ENCODE measurements at places on chromosomes 1 and 21. TPM values are rescaled to one million over a fixed set of nuclear protein-coding genes. Genes with fewer than 3 reads are reported as not detected.

Gene AK5
- total RNA-seq, result 7.4 TPM

Gene TAL1
- total RNA-seq, result 30.3 TPM

Gene SLC16A1
- total RNA-seq, result 127 TPM

Gene CCNL2
- 143 TPM for total RNA-seq

Gene AADACL4
- not detected for total RNA-seq

Gene OR10Z1
- not detected for total RNA-seq

Gene TGFB2
- total RNA-seq, result 56.2 TPM

Gene FYB2
- not detected for total RNA-seq

Gene LCE2A
- total RNA-seq, result not detected

Gene C2CD4D
- total RNA-seq, result not detected

Gene TBCE
- 17.7 TPM for total RNA-seq

Gene ZBTB8B
- under 0.01 TPM for total RNA-seq

Gene TNFRSF14
- total RNA-seq, result 18.9 TPM

Gene MXRA8
- total RNA-seq, result 0.63 TPM

Gene CCDC30
- 0.27 TPM for total RNA-seq

Gene FCRL6
- total RNA-seq, result not detected

Gene OR2M3
- total RNA-seq, result not detected

Gene GUCA2A
- total RNA-seq, result not detected

Gene DCDC2B
- not detected for total RNA-seq

Gene RHOU
- 0.27 TPM for total RNA-seq

Gene KNCN
- not detected for total RNA-seq

Gene RPE65
- total RNA-seq, result not detected

Gene S100A7A
- not detected for total RNA-seq

Gene PLA2G2E
- total RNA-seq, result not detected

Gene SLC39A1
- total RNA-seq, result 90.5 TPM

Gene PGLYRP3
- not detected for total RNA-seq

Gene SLC25A34
- 0.38 TPM for total RNA-seq

Gene ARTN
- 0.09 TPM for total RNA-seq

Gene KRTAP19-1
- total RNA-seq, result not detected

Gene SLC2A5
- under 0.01 TPM for total RNA-seq

Gene CR1L
- total RNA-seq, result not detected

Gene BMP8B
- total RNA-seq, result 0.19 TPM

Gene DOCK7
- 31.0 TPM for total RNA-seq

Gene SERINC2
- 1.8 TPM for total RNA-seq

Gene CRYAA
- total RNA-seq, result not detected

Gene PTTG1IP
- 299 TPM for total RNA-seq
